Hypothalamus (tissue), 51 donors: ENCODE measurements at places on chromosomes 7 and 10.

- no peak for DNase-seq
Measured at GRCh38 chr10:94008526-94008925, 14.8 kb downstream of the PLCE1 start.

DNA sequence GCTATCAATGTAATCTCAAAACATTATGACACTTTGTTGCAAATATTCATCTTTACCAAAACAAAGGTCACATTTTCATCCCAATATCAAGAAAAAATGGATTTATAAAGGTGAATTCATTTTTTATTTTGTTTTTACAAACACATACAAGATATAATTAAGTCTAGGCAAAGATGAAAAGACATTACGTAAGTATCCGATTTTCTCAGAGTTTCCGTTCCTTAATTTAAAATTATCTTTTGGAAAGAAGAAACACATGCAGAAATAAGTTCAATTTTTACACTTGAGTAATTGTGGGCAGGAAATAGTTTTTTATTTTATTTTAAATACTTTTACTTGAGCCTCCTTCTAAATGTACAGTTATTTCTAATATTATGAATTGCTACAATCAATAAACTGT lies 24.6 kb downstream of the RTKN2 start:
- DNase-seq = no peak

DNA sequence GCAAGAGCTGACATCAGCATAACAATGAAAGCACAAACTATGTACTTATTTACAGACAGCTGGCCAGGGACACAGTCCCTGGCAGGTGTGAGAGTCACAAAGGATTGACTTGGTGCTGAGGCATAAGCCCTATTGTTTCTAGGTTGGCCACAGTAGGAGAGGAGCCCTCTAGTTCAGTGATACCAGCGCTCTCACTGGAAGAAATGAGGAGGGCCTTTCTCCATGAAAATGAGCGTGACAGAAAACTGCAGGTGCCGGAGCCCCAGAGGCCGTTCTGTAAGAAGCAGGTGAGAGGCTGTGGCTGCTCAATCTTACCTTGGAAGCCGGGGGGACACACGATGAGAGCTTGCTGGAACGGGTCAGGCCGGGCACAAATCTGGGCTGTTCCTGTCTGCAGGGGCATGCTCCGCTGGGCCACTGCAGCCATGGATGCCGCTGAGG lies 90.5 kb downstream of the CLEC2L start:
- no peak for DNase-seq

DNA sequence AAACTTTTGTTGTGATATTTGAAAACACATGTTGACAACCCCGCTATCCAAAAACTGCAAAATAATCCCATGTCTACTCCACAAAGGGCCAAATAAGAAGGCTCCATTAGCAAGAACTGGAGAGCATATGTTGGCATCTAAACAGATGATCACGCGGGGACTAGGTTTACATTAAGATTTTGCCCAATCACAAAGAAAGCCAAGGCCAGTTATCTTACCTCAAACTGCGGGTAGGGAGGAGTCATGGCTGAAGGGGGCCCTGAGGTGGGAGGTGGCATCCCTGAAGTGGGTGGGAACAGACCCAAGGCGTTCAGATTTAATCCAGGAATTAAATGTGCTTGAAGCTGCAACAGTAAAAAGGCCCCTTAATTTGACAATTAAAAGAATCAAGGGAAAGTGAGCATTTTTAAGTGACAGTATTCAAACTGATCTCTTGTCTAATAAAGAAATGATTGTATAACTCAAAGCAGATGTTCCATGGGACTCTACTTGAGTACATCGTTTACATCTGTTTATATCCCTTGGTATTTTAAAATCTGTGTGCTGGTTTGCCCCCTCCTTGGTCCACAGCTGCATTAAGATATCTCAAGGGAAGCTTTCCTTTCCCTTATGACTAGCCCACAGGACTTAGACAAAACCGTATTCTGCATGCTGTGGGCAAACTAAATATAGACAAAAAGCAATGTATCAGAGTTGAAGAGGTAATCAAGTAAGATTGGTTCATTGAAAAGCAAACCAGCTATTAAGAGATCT lies 42.9 kb downstream of the MALSU1 start:
- DNase-seq = no peak

- DNase-seq = no peak
Measured at GRCh38 chr10:118723466-118723865, 31.3 kb downstream of the CACUL1 start.

- no peak for DNase-seq
Measured at GRCh38 chr10:99412099-99412498, 18.3 kb downstream of the GOT1 start.

DNA sequence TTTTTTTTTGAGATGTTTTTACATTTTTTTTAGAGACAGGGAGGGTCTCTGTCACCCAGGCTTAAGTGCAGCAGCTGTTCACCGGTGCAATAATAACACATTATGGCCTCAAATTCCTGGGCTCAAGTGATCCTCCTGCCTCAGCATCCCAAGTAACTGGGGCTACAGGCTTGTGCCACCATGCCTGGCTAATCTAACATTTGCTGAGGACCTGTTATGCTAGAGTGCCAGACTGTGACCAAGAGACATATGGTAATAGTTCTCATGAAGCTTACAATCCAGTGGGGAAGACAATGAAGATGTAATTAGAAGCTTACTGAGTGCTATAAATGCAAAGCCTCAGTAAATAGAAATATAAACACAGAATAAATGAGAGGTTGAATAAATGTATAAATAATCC lies 17.6 kb upstream of the ORC5 start:
- no peak for DNase-seq

DNA sequence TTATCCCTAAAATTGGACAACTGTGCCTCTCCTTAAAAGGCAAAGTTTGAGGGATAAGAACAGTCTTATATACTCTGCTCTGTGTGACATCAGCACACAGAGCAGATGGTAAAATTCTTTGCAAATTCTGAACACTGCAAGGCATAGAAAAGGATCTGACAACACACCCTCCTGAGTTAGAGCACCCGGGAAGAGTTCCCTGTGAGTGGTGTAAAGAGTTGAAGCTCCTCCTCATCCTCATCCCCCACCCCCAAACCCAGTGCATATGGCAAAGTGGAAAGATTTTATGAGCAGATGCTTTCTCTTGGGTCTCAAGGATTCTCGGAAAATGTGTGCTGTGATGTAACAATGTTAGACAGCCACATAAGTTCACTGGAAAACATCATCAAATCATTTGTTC lies 40.0 kb upstream of the DGKI start:
- DNase-seq = no peak

- no peak for DNase-seq
Measured at GRCh38 chr10:7406712-7407333, 4.0 kb downstream of the SFMBT2 start.

- DNase-seq = no peak
Measured at GRCh38 chr10:44827431-44828006, 83.6 kb upstream of the TMEM72 start.
